Hematopoietic multipotent progenitor cell treated with erythropoietin and hydrocortisone succinate and interleukin-3 and kit ligand, for 17 days (in vitro differentiated cells): ENCODE measurements at places on chromosomes 6 and 20.

GRCh38 chr20:51661609-51662178, 106.5 kb downstream of the ATP9A start:
- DNase-seq = no peak

DNA sequence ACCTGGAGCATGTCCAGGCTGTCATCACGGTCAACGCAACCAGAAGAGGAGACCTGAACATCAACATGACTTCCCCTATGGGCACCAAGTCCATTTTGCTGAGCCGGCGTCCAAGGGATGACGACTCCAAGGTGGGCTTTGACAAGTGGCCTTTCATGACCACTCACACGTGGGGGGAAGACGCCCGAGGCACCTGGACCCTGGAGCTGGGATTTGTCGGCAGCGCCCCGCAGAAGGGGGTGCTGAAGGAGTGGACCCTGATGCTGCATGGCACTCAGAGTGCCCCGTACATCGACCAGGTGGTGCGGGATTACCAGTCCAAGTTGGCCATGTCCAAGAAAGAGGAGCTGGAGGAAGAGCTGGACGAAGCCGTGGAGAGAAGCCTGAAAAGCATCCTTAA, 49.5 kb downstream of the BFSP1 start:
- DNase-seq = no peak

GRCh38 chr6:12584631-12585405, 131.7 kb upstream of the PHACTR1 start:
- no peak for DNase-seq

- no peak for DNase-seq
Measured at GRCh38 chr6:34447910-34448309, 18.0 kb upstream of the PACSIN1 start.

DNA sequence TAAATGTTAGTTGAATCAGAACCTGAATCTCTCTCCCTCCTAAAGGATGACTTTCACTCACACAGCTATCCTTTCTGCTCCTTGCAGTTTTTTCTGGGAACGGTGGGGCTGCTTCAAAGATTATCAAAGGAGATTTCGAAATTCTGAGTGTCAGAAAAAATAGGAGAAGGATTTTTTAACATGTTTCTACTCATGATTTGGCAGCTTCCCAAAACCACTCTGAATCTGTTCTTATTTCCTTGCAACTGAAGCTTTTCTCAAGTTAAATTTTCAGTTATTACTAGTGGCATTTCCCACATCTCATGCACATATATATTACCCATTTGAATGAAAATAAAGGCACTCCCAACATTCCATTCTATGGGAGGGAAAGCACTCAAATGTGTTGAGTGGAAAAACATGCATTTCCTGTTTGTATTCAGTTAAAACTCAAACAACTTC, 123.6 kb downstream of the LCA5 start:
- no peak for DNase-seq

- no peak for DNase-seq
Measured at GRCh38 chr6:57256541-57256940, 34.4 kb upstream of the RAB23 start.

- DNase-seq = no peak
Measured at GRCh38 chr6:97049253-97050011, 124.9 kb downstream of the KLHL32 start.
